Neural crest cell (in vitro differentiated cells): ENCODE measurements at places on chromosomes 5 and 9.

DNA sequence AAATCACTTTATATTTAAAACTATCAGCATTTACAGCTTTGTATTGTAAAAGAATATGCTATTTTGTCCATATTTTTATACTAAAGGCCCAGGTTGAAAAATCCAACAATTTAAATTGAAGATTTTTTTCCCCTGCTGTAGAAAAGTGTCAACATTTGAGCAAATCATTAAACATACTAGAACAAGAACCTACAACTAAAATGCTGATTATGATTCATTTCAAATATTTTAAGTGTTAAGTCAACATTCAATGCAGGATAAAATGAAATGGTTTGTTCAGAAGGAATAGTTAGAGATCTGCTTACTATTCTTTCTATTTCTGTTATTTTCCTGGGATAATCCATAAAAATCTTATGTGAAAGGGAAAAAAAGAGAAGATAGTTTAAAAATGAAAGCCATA lies 866.5 kb upstream of the DMAC1 start:
- no peak for DNase-seq

GRCh38 chr5:139178935-139179334 lies 19.2 kb downstream of the SIL1 start:
- no peak for DNase-seq

GRCh38 chr5:144369006-144369405 lies 198.3 kb downstream of the KCTD16 start:
- DNase-seq, result no peak

DNA sequence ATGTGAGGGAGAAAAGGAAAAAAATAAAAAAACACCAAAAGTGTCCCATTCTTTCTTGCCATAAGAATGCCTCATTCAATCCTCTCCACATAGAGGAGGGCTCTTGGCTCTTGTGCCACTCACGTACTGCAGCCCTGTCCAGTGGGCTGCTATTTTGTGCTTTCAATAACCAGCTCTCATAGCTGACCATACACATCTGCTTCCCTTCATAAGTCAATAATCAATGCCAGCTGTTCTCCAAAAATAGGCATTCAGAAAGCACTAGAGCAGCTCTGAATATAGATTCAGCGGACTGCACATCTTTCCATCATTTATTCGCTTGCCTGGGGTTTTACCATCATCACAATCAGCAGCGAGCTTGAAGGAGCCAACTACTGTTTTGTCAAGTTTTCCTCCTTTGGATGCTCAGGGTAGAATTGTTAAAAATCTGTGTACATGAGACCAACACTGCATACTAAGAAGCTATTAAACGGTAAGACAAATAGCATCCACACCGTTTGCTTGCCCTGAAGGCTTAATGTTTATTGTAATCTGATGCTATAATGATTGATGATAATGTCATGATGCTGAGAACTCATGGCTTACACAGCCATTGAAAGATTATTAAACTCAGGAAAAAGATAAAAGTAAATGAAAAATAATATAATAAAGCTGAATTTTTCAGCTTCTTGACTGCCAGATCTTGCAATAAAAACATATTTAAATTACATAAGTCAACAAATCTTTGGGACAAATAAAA lies 80.0 kb downstream of the OXCT1 start:
- no peak for DNase-seq

DNA sequence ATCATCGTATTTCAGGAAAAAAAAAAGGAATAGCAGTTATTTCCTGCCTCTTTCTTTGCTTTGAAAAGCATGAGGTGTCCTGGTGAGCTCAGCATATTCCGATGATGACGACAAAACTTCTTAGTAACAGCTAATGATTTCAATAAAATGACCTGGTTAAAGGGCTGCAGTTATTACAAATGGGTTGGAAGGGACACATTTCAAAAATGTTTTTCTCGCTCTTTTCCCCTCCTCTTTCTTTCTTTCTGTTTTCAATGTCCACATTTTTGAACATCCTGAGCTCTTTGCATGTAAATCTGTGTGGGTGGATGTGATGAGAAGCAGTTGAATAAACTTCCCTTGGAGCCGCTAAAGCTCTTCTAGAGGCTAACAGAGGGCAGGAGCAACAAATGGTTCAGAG lies 186.8 kb upstream of the SLC27A6 start:
- DNase-seq, result no peak

- DNase-seq, result no peak
These were observed 2.3 kb downstream of the DNLZ start for GRCh38 chr9:136361047-136361753.

GRCh38 chr5:62152394-62153087 lies 153.5 kb upstream of the KIF2A start:
- DNase-seq, result no peak

GRCh38 chr5:53649352-53649751 lies 88.9 kb downstream of the NDUFS4 start:
- DNase-seq, result no peak

DNA sequence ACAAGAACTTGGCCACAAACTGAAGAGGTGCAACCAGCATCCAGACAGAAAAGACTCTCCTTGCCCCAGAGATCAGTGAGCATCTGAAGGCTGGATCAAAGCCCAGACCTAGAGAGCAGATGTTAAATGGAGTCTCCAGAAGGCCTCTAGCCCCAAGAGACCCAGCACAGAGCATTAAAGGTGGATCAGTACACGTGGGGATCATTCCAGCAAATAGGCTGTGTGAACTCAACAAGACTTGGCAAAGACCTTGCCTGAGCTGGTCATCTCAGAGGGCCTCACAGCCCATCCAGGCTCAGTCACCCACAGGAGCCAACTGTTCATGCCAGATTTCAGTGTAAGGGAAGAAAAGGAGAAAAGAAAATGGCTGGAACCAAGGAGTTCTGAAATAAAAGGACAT lies 214.0 kb downstream of the ENC1 start:
- DNase-seq, result no peak

GRCh38 chr5:6570530-6570929 lies 62.3 kb downstream of the NSUN2 start:
- no peak for DNase-seq

DNA sequence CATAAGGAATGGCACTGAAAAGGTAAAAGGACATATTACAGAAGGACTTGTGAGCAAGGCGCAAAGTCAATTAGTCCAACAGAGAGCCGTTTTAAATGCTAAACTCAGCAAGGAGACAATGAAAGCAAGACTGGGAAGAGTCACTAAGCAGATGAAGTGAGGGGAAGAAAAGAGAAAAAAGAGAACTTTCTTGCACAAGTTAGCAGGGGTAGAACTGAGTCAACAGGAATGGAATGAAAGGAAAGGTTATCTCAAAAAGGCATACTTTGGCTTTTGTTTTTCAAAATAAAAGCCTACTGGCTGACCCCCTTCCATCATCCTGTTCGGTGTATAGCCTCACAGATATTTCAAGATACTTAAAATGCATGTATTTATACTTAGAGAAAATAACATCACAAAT lies 75.0 kb downstream of the NR6A1 start:
- DNase-seq, result no peak

GRCh38 chr5:17912794-17913193 lies 278.5 kb downstream of the TAF11L14 start:
- no peak for DNase-seq

DNA sequence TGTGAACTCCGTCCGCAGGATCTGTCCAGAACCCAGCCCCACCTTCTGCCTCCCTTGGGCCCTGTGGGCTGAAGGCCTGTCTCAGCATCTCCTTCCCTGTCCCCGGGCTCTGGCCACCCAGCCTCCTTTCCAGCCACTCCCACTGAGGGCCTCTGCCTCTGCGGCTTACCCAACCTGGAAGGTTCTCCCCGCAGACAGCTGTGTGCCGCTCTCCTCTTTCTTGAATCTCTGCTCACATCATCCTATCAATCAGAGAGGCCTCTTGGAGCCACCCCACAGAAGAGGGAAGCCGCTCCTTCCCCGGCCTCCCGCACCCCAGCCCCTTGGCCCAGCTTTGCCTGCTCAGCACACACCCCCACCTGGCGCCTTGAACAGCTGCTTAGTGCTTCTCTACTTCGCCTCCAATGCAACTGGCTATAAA lies 81.5 kb upstream of the UNC5A start:
- DNase-seq, result no peak

DNA sequence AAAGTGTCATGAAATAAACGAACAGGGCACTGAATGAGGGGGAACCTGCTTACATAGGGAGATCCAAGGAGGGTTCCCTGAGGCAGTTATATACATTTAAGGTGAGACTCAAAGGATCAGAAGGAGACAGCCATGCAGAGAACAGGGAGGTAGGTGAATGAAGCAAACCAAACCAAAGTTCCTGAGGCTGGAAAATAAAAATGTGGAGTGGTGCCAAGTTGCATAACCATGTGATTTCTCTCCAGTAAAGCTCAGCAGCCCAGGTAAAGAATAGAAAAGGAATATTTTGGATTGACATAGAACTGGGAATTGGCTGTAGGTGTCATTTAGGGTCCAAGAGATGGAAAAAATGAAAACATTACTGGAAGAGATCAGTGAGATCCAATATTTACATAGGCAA lies 110.7 kb downstream of the CAAP1 start:
- DNase-seq, result no peak

GRCh38 chr9:109787735-109788134 lies 7.7 kb downstream of the PALM2AKAP2 start:
- no peak for DNase-seq

DNA sequence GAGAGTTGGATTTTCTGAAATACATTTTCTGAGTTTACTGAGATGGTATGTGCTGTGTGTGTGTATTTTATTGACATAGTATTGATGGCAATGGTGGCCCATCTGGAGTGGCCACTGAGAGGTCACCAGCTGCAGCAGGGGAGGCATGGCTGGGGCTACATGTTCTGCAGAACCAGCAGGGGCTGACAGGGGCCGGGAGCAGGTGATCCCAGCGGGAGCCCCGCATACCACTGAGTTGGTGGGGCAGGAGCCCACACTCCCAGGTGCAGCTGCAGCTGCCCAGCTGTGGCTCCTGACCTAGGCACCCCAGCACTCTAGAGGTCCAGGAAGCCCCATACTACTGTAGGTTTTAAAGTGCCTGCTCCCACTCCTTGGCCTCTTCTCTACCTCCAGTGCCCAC lies 1044.2 kb upstream of the CDH9 start:
- DNase-seq, result no peak

DNA sequence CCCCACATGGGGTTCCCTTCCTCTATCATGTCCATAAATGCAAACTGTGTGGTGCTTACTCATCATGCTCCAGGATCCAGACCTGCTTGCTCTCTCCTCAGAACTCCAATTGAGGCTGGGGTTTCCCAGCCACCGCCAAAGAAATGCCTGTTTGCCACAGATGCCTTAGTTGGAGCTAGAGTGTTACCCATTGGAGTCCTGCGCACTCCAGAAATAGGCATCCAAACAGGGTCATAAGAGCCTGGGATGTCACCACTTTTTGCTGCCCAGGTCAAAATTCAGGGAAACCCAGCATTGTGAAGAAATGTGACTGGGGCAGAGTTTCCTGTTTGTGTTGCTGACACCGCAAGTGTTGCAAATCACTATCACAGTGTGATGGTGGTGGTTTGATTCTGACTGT lies 60.7 kb upstream of the SPDL1 start:
- DNase-seq, result no peak

DNA sequence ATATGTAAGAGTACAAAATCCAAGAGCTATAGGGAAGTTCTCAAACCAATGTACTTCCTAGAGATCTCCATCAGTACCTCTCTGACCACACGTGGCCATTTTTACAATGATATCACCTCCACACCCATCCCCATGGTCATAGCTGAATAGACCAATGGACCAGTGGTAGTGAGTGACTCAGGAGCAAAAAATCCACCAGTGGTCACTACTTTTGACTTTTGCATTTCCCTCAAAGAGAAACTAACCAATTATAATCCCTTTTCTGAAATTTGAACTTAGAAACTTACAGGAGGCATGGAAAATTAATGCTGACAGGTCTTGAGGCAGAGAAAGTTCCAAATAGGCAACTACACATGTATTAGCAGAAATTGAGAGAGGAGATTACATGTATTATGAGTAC lies 238.4 kb downstream of the TRPM3 start:
- DNase-seq, result no peak

- no peak for DNase-seq
These were observed 107.4 kb downstream of the LHFPL2 start for GRCh38 chr5:78541086-78541654.

DNA sequence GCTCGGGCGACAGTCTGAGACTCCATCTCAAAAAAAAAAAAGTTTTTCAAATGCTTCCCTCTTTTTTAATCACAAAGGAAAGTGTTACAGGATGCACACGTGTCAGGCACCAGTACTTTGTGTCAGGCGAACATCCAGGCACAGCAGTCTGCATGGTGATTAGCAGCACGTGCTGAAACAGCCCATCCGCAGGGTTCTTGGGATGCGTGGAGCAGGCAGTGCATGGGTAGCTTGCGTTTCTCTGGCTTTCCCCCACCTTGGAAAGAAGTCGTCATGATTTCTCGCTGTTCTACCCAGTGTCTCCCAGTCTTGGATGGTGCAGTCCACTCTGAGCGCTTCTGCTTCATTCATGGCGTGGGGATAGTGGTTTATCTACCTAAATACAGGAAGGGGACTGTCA lies 35.4 kb downstream of the GPR107 start:
- no peak for DNase-seq

GRCh38 chr5:172049226-172049796 lies 42.9 kb upstream of the FBXW11 start:
- no peak for DNase-seq

DNA sequence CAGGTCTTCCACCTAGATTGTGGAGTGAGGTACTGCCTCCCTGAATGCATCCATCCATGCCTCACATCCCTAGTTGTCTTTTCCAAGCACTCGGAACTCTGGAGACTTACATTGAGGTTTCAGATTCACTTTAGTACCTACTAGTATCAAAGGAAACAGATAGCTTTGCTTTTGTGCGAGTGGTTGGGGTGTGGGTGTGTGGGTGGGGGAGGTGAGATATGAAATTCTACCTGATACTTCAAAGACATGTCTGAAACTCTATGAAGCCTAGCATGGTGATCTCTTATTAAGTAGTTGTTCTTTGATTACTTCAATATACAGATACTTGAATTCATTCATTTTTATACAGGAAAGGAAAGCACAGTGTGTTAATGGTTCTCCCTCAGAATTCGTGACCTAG lies 64.4 kb downstream of the MCCC2 start:
- DNase-seq, result no peak

GRCh38 chr5:172828911-172829431 lies 5.1 kb upstream of the ERGIC1 start:
- DNase-seq, result no peak

DNA sequence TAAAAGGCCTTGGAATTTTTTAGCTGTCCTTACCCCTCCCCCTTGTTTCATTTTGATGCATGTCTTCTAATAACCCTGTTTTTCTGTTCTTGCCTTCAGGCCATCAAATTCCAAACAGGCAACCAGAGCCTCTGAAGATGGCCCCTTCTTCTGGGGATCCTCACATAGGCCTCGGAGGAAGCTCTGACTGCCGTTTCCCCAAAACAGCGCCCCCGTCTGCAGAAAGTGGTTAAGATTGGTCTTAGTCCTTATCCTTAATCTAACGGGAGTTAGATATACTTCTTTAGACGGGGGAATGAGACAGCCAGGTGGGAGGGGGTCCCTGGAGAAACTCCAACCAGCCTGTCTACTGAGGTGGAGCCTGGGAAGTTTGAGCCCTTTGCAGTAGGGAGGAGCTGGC lies 226.3 kb upstream of the ZNF608 start:
- no peak for DNase-seq

DNA sequence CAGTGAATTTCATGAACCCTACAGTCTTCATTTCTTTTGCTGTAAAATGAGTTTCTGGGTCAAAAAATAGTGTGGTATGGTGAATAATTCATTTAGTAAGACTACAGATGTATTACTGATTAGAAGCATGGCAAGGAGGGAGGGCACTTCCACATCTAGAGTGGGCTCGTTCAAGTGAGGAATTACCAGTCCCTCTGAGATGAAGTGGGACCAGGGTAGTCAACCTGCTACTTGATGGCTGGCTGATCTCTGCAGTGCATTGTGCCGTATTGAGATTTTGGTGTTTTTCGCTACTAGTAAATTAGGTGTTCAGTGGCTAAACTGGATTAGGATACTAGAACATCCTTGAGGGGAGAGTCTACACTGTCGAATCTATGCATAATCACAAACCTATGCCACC lies 10.8 kb downstream of the CDC37L1 start:
- no peak for DNase-seq
